CD4-positive, alpha-beta T cell treated with Interleukin-21 for 1 hour (primary cell): ENCODE measurements at places on chromosomes 5 and 9.

DNA sequence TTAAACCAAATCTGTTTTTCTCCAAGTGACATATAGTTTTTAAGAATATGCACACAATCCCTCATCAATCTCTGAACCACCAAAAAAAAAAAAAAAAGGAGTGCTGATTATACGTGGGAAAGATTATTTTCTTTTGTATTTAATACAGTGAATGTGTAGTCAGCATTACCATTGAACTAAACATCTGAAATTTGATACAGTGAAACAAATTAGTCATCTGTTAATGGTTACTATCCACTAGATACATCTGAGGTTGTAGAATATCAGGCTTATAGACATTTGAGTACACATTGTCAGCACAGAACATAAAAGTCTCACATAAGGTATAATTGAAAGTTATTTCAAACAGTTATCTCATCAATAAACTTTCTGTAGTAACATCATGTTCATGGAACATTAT lies 87.0 kb downstream of the SLF1 start:
- DNase-seq = no peak

GRCh38 chr5:109630093-109630492 lies 59.6 kb upstream of the MAN2A1 start:
- no peak for DNase-seq

- peak; percentile 48 for DNase-seq
These were observed 64.2 kb upstream of the ABL1 start for GRCh38 chr9:130770679-130771442.

- DNase-seq = no peak
These were observed 202.1 kb downstream of the RFX3 start for GRCh38 chr9:3323714-3324113.

DNA sequence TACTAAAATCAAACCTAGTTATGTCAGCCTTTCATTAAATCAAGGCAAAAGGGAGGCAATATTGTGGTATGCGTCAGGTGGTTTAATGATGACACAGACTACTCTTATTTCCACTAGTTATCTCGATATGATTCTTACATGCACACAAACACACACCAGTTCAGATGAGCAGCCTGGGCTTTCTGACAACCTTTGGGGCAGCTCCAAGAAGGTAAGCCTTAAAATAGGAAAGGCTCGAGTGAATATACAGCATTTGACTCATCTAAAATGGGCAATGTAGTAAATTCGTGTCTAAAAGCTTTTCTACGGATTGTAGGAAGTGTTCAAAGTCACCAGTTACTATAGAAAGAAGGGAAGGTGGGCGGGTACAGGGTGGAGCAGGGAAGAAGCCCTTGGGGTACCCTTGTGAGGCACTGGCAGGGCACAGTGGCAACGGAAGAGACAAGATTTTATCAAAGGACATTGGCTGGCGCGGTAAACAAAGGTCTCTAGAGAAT lies 1.9 kb downstream of the ANKH start:
- DNase-seq = peak; percentile 18

GRCh38 chr9:99391937-99392594 lies 170.0 kb downstream of the SEC61B start:
- no peak for DNase-seq

- DNase-seq = no peak
These were observed 15.2 kb downstream of the ERP44 start for GRCh38 chr9:100083448-100084127.

- DNase-seq = no peak
These were observed 317.1 kb downstream of the KCTD16 start for GRCh38 chr5:144487761-144488160.

DNA sequence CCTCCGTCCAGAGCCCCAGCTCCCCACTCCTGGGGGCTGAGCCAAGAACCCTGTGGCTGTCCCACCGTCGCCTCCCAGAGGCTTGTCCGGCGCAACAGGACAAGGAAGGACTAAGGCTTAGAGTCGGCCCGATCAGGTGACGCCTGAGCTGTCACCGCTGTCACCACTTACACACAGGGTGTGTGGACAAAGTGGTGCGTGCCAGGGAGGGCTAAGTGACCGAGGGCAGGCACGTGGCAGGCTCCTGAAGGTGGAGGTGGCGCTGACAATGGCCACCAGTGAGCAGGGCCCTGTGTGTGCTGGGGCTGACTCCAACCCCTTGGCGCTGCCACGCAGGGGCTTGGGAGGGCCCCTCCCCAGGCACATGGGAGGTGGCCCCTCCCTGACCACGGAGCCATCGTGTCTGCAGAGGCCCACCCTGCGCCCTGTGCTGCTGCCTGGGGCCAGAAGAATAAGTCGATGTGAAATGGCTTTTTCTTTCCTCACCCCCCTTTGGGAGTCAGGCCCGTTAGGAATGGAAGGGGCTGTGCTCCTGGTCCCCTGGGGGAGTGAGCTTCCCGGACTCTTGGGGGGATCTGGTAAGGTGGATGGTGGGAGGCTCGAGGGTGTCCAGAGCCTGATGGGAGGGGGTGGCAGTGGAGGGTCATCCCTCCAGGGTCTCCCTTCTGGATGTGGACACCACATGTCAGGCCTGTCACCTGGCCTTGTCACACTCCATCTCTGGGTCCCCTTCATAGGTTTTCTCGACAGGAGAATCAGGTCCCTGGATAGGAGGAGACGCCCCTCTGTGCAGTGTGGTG lies 2.6 kb upstream of the GPSM1 start:
- no peak for DNase-seq

- no peak for DNase-seq
These were observed 585.3 kb upstream of the GRAMD2B start for GRCh38 chr5:125837866-125838265.

- no peak for DNase-seq
These were observed 860.9 kb downstream of the TAF11L14 start for GRCh38 chr5:18495157-18495556.

- DNase-seq = no peak
These were observed 4.7 kb downstream of the PAX5 start for GRCh38 chr9:37029304-37029775.

- no peak for DNase-seq
These were observed 43.8 kb downstream of the THBS4 start for GRCh38 chr5:80078921-80079320.

DNA sequence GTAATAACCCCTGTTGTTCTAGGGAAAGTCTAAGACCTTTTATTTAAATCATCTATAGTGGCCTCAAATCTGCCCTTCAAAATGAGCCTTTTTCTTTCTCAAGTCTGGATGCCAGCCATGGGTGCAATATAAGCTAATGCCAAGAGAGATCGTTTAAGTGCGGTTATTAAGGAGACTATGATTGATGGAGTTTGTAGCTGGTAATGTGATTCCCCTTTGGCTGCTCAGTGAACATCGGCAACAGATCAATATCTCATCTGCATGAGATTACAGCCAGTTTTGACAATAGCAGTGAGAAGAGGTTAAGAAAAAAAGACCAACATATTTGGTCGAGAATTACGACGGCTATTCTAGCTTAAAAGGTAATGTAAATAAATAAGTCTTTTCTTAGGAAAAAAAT lies 1049.4 kb upstream of the NUDT12 start:
- DNase-seq = no peak

DNA sequence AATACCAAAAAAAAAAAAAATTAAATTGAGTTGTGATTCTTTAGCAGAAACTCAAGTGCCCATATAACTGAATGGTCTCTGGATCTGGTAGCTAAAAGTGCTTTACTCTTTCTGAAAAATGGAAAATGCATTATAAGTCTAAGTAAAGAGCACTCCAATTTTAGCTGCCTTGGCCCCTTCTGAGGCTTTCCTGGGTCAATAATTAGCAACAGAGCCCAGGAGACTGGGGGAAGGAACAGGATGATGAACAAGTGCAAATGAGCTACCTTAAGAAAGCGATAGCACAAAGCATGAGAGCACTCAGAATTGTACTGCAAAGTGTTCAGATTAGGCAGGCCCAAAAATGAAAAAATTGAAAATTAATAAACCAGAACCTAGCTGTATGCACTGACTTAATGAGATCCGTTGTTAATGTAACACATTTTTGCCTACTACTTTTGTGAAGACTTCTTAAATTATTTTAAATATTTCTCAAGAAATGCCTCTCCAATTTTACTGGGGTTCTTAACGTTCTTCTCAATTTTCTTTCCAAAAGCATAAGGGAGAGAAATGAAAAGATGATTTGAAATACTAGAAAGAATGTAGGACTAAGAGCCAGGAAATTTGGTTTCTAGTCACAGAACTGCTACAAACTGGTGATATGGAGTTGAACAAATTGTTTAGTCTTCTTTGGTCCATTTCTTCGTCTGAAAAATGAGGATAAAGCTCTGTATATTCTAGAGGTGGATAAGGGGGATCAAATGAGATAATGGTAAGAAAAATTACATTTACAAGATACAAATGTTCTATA lies 566.1 kb downstream of the PDE4D start:
- DNase-seq = no peak

- no peak for DNase-seq
These were observed 179.1 kb upstream of the FBXL7 start for GRCh38 chr5:15320871-15321270.

GRCh38 chr9:2043243-2043642 lies 28.1 kb downstream of the SMARCA2 start:
- DNase-seq = no peak

DNA sequence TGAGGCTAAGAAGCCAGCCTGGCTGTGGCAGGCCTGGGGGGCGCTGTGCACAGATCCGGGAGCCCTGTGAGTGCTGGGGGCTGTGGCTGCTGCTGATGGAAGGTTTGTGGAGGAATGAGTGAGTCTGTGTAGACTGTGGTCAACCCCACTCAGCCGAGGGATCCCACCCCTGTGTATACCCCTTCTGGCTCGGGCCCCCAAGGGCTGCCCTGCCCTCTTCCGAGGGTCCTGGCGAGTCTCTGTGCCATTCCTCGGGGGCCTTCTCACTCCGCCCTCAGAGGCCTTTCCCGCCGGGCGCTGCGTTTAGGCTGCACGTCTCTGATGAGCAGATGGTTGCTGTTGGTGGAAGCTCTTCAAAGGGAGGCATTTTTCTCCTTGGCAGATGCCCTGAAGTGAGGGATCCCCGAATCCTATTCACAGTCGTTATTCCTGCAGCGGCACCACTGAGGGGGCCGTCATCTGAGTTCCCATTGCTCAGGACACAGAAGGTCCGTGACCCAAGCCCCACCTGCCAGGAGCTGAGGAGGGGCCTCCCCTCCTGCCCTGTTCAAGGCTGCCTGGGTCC lies 94.1 kb downstream of the RXRA start:
- DNase-seq = no peak

GRCh38 chr5:37804401-37804800 lies 35.4 kb downstream of the GDNF start:
- no peak for DNase-seq

- DNase-seq = no peak
These were observed 11.1 kb upstream of the PAIP1 start for GRCh38 chr5:43567967-43568366.

- DNase-seq = no peak
These were observed 53.3 kb downstream of the PDE4D start for GRCh38 chr5:59840200-59840601.

DNA sequence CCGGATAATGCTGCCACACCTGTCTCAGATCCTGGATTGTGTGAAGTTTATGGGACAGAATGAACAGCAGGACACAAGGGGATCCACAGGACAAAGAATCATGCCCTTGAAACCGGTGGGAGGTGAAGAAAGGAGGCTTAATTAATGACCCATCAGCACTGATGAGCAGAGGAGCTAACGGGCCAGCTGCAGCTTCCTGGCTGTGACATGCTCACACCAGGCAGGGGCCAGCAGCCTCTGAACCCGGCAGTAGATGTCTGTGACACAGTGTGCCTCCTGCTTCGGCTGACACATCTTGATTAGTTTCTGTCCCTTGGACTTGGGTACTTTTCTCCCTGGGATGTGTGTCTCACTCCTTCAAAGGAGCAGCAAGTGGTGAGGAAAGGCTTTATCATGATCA lies 328.8 kb upstream of the BRINP1 start:
- no peak for DNase-seq

GRCh38 chr9:125593581-125594222 lies 113.3 kb downstream of the MAPKAP1 start:
- DNase-seq = no peak

DNA sequence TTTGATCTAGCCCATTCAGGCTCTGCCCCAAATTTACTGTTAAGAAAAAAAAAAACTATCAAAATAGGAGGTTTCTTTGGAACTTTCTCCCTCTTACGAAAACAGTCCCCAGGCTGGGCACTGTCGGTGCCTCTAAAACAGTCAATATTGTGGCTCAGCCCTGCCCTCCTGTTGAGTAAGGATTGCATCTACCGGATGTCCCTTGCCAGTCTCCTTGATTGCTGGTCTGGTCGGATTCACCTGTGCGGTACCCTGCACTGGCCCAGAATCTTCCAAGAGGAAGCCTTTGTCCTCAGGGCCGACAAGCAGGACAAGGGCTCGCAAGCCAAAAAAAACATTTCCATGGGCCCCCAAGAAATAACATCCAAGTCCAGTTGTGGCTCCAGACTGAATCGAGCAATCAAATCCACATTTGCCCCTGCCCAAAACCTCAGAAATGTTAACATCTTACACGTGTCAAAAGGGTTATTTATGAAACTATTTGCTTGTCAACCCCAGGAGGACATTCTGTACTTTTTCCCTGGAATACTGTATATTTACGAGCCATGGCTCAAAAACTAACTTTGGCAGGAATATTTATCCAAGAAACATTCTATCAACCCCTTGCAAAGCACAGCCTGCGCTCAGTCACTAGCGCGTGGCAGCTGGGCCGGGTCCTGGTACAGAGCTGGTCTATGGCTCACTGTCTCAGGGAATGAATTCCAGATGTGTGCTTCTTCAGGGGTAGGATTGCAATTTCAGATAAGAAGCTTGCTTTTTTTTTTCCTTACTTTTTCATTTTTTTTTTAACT lies 129.2 kb upstream of the ADRA1B start:
- no peak for DNase-seq

DNA sequence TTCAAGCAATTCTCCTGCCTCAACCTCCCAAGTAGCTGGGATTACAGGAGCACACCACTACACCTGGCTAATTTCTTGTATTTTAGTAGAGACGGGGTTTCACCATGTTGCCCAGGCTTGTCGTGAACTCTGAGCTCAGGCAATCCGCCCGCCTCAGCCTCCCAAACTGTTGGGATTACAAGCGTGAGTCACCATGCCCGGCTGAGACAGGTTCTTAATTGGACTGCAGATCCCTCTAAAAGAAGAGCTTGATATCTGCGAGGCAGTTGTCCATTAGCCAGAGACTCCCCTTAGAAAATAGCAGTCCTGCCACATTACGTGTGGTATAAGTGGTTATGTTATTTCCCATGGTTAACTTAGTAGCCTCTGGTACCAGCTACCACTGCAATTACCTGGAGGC lies 46.6 kb upstream of the NPR3 start:
- no peak for DNase-seq
